ENCODE measurements at places on chromosomes 13 and 19.

DNA sequence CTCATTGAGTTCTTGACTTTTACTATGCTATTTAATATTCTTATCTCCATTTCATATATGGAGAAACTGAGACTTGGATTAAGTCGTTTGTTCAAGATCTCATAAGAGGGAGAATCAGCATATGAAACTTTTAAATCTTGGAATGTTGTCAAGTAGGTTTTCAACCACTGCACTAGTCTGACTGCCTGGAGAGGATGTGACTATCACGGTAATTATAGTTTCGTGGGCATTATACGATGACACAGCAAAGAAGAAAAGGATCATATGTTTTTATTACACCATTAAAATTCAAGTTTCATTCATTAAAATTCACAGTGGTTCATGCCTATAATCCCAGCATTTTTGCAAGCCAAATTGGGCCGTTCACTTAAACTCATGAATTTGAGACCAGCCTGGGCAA lies 555.2 kb downstream of the SLITRK1 start:
- DNase-seq = no peak

GRCh38 chr13:46546084-46546768 lies 6.7 kb upstream of the LRCH1 start:
- DNase-seq = no peak

GRCh38 chr19:52453324-52454094 lies at the start of gene ZNF578:
Gene ZNF578 (plus strand): TSS chr19:52453553. CDS start chr19:52501846, 48,293 bp downstream.
- no peak for DNase-seq

DNA sequence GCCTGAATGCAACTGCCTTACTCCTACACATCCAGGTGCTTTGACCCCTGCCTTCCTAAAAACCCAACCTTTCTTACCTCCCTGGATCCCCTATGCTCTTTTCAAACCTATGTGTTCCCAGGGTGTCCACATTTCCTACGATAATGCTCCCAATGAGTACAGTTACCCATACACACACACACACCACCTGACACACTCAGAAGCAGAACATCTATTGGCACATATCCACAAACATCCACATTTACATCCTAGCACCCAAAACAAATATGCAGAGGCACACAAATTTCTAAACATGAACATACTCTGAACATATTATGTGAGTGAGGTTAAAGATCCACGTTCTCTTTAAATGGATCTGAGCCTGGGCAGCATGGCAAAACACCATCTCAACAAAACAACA lies 22.4 kb upstream of the PLAUR start:
- DNase-seq = no peak

- no peak for DNase-seq
These were observed 484.6 kb downstream of the OLFM4 start for GRCh38 chr13:53513226-53513625.

- no peak for DNase-seq
These were observed at the start of gene GPR4 for GRCh38 chr19:45601524-45602374. Gene GPR4 (minus strand): TSS chr19:45602212. CDS start chr19:45591866, 10,346 bp downstream.

DNA sequence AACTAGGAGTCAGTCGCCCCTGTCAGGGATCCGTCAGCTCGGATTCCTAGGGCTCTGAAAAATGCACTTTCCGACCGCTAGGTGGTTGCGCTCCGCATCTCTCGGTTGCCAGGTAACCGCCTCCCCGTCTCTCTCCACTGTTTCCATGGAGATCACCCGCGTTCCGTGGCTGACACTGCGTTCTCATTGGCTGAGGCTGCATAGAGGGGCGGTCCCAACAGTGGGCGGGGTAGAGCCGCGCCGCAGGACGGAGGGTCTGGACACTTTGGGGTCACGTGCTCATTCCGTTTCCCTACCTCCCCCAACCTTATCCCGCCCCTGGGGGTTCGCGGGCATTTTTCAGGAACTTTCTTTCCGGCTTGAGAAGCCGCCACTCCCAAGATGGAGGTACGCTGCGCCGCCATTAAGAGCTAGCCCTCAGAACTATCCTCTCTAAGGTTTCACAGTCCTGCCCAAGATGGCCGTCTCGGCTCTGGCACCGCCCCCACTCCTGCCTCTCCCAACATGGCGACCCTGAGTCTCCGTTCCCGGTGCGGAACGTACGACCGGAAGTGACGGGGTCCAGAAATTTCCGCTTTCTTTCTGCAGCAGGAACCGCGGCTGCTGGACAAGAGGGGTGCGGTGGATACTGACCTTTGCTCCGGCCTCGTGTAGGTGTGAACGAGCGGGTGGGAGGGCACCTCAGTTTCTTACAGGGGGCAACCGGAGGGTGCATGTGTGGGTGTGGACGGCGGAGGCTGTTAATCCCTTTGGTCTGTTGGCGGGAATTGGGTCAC lies at the start of the genes ODAD3 and PRKCSH:
Gene ODAD3, minus strand, starts transcription at position 65 of the 776 bp plus-strand sequence. CDS start 105 bp downstream, outside the sequence.
Gene PRKCSH, plus strand, starts transcription at position 579 of the 776 bp plus-strand sequence. CDS start 483 bp downstream, outside the sequence.
- DNase-seq = peak; percentile 100

- DNase-seq = no peak
These were observed 1674.2 kb downstream of the PCDH9 start for GRCh38 chr13:65555962-65556361.

GRCh38 chr19:42129399-42130253 lies 2.6 kb downstream of the POU2F2 start:
- DNase-seq = peak; percentile 93

- DNase-seq = no peak
These were observed 4.5 kb downstream of the SLITRK1 start for GRCh38 chr13:83877651-83878355.

- no peak for DNase-seq
These were observed 44.8 kb downstream of the BRD4 start for GRCh38 chr19:15287496-15287895.

DNA sequence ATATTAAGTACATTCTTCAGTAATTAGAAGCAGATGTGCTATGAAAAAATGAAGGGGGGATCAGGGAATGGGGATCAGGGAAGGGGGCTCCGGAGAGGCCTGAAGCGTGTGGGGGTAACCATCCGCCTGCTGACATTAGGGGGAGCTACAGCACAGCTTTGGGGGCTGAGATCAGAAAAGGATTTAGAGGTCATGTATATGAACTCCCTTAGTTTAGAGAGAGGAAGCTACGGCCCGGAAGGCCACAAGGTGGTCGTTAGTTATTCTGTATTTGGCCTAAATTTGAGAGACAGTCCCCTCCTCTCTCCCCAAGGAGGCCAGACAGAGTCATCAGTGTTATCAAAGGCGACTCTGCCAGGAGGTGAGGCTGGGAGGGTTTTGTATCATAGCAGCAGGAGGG lies 99.0 kb downstream of the TM9SF2 start:
- DNase-seq = no peak

GRCh38 chr19:57052081-57052480 lies 67.7 kb upstream of the USP29 start:
- no peak for DNase-seq

GRCh38 chr19:42657556-42657955 lies 62.8 kb upstream of the CEACAM8 start:
- no peak for DNase-seq

GRCh38 chr13:83691966-83692365 lies 190.3 kb downstream of the SLITRK1 start:
- no peak for DNase-seq

DNA sequence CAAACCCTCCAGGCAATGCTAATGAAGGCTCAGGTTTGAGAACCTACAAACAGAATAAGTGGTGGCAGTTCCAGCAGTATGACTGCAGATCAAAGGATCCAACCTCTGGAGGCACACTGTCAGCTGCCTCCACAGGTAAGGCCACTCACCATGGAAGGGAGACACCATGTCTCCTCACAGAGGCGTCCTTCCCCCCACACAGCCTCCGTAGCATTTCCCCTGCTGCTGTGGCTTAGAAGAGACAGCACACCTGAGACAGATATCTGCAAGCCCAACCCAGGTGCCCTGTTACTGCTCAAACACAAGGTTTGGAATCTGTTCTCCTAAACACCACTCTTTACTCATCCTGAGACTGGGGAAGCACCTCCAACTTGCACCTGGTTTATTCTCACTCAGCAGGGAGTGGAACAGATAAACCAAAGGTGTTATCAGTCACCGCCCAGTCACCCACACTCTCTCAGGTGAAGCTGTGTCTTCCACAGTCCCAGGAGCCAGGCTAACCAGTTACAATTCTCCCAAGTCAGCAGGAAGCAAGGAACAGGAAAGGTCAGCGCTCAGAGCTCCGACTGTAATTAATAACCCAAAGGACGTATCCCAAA lies 311.2 kb downstream of the FOXO1 start:
- DNase-seq = no peak

- DNase-seq = no peak
These were observed 11.5 kb upstream of the KANK2 start for GRCh38 chr19:11208561-11209471.

DNA sequence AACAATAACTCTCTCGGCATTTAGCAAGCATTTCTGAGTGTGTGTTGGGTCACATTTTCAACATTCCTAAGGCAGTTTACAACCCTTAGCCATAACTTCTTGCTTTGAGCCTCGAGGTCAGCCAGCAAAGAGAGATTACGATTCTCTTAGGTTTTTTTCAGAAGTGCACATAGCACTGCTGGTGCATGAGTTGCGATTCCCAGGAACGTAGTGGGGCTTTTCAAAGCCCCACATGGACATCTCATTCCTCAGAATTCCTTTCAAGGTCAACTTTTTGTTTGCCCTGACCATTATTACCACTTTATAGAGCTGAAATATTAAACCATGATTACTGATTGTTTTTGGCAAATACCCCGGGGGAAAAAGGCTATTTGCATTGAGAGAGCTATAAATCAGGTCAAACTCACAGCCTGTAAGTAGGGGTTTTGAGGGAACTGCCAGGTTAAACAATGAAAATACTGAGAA lies 705.3 kb downstream of the GPC5 start:
- DNase-seq = no peak

GRCh38 chr19:29677001-29677817 lies 11.9 kb downstream of the PLEKHF1 start:
- DNase-seq = no peak

- no peak for DNase-seq
These were observed 18.3 kb upstream of the DHRS12 start for GRCh38 chr13:51822106-51822815.

DNA sequence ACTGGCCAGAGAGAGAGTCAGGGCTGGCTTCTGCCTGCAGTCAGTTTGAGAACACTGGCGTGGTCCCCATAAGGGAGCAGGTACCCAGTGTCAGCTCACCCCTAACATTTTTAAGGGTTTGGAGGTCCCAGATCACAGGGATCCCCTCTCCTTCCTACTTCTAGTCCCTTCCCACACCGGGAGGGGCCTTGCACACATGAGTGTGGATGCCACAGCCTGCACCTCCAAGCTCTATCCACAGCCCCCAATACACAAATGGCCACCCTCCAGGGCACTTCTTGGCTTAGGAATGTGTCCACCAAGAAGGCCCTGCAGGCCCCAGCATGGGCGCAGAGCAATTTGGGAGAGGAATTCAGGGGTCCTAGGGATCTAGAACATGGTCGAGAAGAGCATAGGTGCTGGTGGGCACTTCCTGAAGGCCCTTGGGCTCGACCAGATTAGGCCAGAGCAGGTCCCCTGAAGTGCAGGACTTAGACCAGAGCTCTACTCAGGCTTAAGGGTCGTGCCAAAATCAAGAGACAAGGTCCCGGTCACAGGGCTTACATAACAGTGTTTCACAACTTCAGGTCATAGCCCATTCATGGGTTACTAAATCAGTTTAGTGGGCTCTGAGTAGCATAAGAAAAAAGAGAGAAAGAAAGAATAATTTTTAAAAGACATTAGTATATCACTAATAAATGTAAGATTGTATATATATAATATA lies 16.0 kb downstream of the FXYD5 start:
- DNase-seq = no peak

DNA sequence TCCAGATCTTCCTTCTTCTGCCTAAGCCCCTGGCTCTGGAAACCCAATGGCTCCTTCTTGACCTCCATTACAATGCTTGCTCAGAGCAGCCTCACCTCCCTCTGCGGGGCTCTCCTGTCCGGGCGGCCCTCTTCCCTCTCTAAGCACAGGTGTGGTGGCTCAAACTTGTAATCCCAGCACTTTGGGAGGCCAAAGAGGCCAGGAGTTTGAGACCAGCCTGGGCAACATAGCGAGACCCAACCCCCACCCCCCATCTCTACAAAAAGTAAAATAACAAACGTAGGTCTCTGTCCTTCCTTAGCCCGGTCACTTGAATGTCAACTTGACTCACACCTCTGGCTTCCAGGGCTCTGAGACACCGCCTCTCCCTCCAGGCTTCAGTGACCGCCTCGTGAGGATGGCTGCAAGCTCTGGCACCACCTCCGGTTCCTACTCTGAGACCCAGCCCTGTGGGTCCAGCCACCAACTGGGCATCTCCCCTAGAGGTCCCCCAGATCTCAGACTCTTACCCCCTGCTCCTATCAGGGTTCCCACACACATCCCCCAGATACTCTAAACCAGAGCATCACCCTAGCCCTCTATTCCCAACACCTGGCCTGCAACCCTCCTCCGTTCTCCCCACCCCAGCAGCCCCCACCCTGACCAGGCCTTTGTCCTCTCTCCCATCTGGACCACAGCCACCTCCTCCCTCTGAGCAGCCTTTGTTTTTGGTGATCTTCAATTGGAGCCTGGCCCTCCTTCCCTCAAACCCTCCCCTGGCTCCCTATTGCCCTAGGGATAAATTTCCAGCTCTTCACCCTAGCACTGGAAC lies 4.7 kb upstream of the TLE2 start:
- DNase-seq = no peak

DNA sequence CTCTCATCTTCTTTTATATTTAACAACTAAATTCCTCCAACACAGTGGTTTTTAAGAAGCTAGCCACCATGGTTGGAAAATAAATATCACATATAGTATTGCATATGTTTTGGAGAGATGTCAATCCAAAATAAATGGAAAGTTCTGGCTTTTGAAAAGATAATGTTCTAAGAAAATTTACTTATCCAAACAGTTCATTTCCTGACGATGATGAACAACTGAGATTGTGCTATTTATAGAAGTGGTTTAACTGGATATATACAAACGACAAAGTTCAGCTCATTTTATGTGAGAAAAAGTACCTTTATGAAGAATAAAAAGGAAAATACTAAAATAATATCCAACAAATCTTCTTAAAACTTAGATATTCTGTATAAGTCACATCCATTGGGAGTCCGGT lies 174.7 kb downstream of the MZT1 start:
- no peak for DNase-seq

GRCh38 chr13:95098916-95099315 lies 202.3 kb downstream of the ABCC4 start:
- no peak for DNase-seq

- no peak for DNase-seq
These were observed 99.3 kb downstream of the DOCK9 start for GRCh38 chr13:98878486-98879126.

- no peak for DNase-seq
These were observed 229.0 kb downstream of the POSTN start for GRCh38 chr13:37369616-37370015.

DNA sequence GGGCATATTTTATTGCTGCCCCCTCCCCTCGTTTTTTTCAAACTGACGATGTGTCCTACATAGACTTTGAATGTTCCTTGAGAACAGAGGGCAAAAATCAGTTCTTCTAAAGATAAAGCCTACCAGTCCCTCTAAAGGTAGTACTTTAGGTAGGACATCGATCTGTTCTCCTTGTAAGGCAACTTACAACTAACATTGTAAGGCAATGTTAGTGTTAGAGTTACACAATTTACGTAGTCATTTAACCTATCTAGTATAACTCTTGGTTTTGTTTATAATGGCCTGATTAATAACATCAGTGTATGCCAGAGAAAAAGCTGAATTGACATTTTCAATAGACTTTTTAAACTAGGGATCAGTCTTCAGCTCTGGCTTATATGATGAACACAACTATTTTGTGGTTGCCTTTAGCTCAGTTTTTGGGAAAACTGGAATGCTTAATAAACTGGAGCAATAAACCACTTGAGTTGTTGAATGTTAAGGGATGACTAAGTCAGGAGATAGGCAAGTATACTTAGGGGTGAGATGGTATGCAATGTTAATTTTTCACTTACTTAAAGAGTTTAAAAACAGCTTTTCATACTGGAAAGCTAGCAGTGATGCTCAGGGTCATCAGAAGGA lies 2.2 kb downstream of the NDFIP2 start:
- no peak for DNase-seq
